ENCODE measurements at places on chromosomes 7 and 10. TPM values are rescaled to one million over a fixed set of nuclear protein-coding genes. Genes with fewer than 3 reads are reported as not detected.

DNA sequence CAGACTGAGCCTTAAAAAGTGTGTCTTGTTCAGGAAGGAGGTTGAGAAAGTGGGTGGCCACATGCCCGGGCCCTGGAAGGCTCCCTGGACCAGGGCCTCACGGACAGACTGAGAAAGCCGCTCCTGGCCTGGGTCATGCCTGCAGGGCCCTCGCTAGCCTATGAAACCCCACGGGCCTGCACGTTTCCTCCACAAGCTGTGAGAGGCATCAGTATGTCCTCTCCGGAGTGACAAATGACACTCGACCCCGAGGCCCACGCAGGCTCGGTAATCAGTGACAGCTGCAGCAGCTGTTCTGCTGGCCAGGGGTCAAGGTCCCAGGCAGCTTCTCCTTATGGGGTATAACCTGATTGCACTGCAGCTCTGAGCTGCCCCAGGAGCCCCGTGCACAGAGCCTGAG, 47.6 kb downstream of the ASB13 start:
- DNase-seq: no peak
- no peaks in the 10 kb centered on the region for H3K27me3 ChIP-seq
- H3K36me3 ChIP-seq: peaks cover 4% of the 10 kb centered on the region

- no peak overlapping the region for H3K4me3 ChIP-seq
- no peak for DNase-seq
Measured at GRCh38 chr7:87564296-87564963, 36.3 kb downstream of the ABCB1 start.

The EPDR1 gene
- total RNA-seq: 10.3 TPM

The ATRNL1 gene
- total RNA-seq: 35.9 TPM

Data from glutamatergic neuron (in vitro differentiated cells).